ENCODE measurements at places on chromosomes 2 and 18.

- peak; percentile 31 for DNase-seq
Observed at GRCh38 chr2:214628091-214628490, 181.4 kb downstream of the BARD1 start.

DNA sequence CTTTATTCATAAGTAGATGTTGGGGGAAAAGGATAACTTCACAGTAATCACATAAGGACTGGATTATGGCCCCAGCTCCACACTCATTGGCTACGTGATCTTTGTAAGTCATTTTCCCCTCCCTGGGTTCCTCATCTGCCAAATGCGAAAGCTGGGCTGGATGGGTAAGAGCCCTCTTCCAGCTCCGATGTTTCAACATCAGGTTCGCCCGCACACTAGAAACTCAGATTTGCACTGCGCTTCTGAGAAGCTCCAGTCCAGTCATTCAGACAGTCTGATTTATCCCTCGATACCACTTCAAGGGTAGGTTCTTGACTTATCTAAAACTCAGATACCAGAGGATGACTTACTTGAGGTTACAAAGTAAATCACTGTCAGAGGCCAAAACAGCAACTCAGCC is 31.0 kb upstream of the RMDN2 start:
- DNase-seq = no peak

- DNase-seq = no peak
Observed at GRCh38 chr2:240155745-240156390, 15.4 kb upstream of the OTOS start.

- no peak for DNase-seq
Observed at GRCh38 chr2:233146194-233146593, 86.1 kb downstream of the INPP5D start.

DNA sequence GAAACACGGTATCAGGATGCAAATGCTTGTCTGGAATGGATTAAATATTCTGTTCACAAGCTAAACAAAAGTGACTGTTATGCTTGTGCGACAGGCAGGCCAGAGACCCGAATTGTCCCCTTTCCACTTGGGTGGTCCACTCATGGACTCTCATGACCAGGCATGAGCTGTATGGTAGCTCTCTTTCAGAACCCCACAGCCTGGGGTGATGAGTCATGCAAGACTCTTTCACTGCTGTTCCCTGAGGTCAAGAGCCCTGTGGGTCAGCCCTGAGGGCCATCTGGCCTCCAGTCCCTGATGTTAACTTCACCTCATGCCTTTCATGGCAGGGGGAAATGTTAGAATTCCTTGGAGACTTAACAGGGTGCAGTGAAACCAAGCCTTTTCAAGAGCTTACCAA is 13.7 kb upstream of the SAP130 start:
- no peak for DNase-seq

DNA sequence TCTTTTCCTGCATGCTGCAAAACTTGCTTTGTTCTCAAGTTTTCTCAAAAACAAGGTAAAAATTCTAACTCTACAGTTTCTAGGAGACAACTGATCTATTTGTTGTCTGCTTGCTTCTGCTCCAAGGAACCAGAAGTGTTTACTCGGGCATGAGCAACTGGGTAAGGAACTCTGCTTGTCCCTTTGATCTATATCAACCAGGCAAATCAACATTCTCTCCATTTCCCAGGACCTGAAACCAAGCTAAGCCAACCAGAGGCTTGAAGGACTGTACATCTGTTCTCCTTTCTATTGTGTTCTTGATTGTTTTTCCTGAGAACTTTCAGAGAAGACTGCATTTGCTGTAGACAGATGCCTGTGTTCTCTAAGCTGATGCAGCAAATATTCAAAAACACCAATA is 335.0 kb upstream of the KCNH7 start:
- no peak for DNase-seq

DNA sequence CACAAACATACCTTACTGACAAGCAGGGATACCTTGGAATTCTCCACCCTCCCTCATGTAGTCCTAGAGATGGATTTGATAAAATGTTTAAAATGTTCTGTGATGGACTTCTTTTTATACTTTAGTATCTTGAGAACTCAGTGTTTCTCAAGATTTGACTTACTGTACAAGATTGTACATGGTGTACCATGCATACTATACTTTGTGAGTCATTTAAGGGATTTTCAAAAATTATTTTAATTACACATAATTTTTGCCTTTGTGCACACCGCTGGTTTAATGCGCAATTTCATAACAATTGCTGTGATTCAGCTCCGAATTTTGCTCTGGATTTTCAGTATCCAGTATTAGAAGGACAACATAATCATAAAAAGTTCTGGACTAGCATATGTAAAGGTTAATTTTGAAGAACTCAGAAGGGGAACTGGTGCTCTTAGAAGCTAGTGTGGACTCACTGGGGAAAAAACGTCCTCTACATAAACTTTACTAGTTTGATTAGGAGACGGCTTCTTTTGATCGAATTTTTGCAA is 78.6 kb upstream of the ACSL3 start:
- no peak for DNase-seq

DNA sequence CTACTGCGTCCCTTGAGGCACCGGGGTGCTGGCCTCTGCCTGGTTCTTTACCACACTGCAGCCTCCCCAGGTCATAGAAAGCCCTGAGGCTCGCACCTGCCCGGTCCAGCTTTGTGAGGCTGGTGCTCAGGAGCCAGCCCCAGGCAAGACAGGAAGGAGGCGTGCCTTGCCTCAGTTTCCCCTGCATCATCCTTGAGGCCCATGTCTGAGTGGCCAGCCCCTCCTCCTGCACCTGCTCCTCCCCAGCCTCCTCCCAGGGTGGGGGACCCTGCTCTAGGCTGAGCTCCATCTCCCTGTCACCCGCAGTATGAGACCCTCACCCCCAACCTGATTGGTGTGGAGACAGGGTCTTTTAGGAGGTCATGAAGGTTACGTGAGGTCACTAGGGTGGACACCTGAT is 147.7 kb downstream of the ZNF516 start:
- no peak for DNase-seq

- DNase-seq = no peak
Observed at GRCh38 chr18:79511271-79511670, 115.5 kb downstream of the NFATC1 start.

DNA sequence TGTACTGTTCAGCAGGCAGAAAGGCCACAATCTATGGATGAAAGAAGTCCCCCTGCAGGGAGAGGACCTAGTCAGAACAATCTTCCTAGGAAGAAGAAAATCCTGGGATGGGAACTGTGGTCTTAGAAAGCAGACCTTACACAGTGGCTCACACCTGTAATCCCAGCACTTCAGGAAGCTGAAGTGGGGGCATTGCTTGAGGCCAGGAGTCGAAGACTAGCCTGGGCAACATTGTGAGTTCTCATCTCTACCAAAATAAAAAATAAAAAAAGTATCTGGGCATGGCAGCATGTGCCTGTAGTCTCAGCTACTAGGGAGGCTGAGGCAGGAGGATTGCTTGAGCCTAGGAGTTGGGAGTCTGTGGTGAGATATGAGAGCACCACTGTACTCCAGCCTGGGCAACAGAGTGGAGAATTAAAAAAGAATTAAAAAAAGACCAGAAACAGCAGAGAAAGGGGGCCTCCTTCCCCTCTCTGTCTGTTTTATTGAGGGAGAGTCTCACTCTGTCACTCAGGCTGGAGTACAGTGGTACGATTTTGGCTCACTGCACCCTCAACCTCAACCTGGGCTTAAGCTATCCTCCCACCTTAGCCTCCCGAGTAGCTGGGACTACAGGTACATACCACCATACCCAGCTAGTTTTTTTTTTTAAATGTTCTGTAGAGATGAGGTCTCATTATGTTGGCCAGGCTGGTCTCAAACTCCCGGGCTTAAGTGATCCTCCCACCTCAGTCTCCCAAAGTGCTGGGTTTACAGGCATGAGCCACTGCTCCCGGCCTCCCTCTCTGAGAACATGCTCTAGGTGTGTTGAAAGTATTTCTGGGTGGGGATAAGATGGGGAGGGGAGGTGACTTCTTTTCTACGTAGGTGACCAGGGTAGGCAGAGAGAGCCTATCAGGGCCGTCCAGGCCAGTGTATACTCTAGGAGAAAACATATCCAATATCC is 7.4 kb downstream of the RHOB start:
- no peak for DNase-seq

GRCh38 chr18:29588446-29589100 is 1411.6 kb upstream of the CDH2 start:
- DNase-seq = no peak
